Astrocyte of the hippocampus (primary cell): ENCODE measurements at places on chromosomes 4 and X.
A peak's percentile ranks its signal among the peaks of the same experiment; 100 is the strongest.

- peak; percentile 86 for DNase-seq
These were observed 51.7 kb downstream of the GASK1B start for GRCh38 chr4:158121161-158121579.

DNA sequence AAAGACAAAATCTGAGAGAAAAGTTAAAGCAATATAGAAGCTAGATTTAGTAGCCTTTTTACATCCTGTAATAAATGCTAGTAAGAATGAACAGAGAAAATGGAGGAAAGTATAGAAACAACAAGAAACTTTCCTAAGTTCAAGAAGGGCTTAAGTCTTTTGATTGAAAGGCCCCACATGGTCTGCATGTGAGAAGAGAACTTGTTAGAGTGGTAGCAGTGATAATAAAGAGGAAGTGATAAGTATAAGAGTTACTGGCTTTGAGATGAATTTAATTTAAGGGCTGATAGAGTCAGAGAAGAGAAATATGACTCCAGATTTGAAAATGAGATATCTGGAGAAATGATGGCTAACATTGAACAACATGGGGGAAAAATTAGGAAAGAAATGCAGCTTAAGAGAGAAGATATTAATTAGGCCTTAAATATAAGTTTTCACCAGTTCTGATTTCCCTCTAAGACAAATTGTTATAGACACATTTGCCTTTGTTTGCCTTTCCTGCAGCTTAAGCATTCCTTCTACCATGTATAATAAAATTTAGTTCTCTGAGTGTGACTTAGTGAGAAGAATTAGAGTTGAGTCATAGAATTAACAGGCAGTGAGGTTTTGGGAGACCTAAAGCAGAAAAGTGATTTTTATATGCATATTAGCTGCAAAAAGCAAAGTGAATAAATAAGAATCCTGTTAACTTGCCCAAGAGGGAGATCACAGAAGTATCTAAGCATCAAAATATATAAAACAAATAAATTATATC, 18.4 kb downstream of the ZFX start:
- peak; percentile 39 for DNase-seq

DNA sequence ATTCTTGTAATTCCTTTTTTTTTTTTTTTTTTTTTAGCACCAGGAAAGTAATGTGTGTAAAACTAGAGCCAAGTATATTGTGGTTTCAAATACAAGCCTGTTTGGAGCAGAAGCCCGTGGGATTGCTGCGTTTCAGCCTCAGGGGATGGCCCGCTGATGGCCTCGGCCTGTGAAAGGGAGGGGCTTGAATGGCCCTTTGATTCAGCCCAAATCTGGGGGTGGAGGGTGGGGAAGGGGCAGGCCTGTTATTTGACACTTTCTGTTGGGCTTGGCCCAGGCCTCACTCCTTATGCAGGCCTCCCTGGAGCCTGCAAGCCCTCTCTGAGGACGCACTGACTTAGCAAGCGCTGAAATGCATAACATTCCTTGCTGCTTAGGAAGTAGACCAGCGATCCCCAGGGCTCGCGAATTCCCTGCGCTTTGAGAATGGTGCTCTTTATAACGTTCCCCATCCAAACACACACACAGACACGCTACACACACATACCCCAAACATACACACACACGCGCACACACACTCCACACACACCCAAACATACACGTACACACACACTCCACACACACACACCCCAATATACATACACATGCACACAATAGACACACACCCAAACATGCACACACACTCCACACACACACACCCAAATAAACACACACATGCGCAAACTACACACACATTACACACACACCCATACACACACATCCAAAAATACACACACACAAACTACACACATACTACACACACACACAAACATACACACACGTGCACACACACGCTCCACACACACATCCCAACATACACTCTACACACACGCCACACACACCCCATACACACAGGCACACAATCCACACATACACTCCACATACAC, 29.6 kb downstream of the TLR10 start:
- DNase-seq = peak; percentile 99

DNA sequence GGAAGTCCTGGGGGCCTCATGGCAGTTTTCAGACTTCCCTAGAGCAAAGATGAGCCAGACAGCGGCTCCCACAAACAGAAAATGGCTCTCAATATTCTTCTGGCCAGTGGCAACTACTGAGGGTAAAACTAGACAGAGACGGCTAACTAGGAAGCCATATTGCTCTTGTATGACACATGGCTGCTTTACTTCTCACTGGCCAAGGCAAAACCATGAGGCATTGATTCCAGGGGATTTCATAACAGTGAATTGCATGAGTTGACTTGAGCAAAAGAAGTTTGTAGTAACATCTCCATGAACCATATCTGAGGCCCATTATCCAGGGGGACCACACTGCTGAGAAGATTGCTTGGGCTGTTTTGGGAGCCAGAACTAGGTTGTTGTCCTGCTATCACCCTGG, 13.7 kb upstream of the TLR8 start:
- DNase-seq = no peak

GRCh38 chr4:186725469-186726425, 2.1 kb upstream of the FAT1 start:
- peak; percentile 94 for DNase-seq

- peak; percentile 73 for DNase-seq
These were observed 33.1 kb downstream of the LNX1 start for GRCh38 chr4:53558065-53558801.

- DNase-seq = no peak
These were observed 499.3 kb upstream of the CT83 start for GRCh38 chrX:116961872-116962582.

- DNase-seq = no peak
These were observed 114.1 kb downstream of the MGST2 start for GRCh38 chr4:139779691-139780090.

DNA sequence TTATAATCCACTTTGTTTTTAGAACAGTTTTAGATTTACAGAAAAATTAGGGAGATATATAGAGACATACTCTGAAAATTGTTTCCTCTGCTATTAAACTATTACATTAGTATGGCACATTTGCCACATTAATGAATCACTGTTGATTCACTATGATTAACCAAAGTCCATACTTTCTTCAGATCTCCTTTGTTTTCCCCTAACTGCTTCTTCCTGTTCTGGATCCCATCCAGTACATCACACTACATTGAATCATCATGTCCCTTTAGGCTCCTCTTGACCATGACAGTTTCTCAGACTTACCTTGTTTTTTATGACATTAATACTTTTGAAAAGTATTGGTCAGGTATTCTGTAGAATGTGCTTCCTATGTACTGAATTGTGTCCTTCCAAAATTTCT, 109.2 kb upstream of the EDNRA start:
- DNase-seq = peak; percentile 22

GRCh38 chr4:182010876-182011275, 232.3 kb upstream of the TENM3 start:
- DNase-seq = peak; percentile 41

DNA sequence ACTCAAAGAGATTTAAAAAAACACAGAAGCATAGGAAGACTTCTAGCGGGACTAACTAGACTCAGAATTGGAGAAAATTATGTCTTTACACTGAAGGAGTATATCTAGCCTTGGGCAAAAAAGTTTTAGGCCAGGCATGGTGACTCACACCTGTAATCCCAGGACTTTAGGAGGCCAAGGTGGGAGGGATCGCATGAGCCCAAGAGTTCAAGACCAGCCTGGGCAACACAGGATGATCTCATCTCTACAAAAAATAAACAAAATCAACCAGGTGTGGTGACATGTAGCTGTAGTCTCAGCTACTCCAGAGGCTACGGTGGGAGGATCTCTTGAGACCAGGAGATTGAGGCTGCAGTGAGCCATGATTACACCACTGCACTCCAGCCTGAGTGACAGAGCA, 99.5 kb downstream of the NEUROG2 start:
- no peak for DNase-seq

DNA sequence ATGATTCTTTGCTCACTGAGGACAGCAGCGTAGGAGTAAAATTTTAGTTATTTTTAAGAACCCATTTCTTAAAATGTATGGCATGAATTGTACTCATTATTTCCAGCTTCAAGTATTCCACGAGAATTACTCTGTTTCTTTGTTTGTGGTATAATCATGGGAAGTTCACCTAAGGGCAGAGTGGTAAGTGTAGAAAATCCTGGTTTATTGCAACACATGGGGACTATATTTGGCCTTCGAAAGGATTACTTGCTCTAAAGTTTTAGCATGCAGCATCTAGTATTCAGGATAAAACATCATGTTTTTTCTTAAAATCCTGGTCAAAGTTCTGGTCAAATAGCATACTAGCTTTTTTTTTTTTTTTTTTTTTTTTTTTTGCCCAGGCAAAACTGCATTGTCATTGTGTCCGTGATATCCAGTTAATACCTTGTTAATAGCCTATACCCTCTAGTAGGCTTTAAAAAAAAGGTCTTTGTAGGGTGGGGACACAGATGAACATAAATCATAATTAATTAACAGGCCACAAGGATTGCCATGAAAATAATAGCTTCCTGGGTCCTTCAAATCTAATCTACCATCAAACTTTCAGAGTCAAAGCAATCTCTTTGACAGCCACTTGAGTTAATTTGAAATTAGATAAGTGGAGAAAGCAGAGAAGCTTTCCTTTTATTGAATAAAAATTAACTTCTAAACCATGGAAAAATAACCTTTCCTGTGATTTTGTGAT, 44.6 kb upstream of the VEGFC start:
- no peak for DNase-seq
